Colonic mucosa (tissue), 4 donors: ENCODE measurements at places on chromosomes 11 and 22.

DNA sequence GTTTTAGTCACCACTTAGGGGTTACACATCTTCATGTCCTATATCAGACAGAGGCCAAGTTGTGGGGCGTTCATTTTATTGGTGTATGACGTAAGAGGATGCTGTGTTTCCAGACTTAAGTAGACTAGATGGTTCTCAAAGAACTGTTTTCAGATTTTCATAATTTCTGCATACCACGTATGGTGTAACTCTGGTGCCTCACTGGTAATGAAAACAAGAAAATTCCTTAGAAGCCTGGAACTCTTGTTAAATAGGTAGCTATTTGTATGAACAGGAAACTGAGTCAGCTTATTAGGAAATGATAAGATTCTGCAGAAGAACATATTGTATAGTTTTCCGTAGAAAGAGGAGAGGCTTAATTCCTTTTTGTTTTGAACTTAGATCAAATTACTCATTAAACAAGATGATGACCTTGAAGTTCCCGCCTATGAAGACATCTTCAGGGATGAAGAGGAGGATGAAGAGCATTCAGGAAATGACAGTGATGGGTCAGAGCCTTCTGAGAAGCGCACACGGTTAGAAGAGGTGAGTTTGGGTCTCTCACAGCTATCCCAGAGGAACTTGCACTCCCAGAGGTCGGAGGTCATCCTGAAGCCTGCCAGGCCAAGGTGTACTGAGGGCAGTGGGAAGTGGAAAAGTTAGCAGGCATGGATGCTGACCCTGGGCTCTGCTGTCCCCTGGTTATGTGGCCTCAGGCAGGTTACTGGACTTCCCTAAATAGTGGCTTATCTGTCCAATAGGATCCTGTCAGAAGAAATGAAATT is 3.9 kb downstream of the CDC45 start:
- DNase-seq, result no peak

GRCh38 chr11:65861165-65861505 is 902 bp downstream of the MUS81 start:
- no peak for DNase-seq

GRCh38 chr11:69637941-69638871 is 2.8 kb upstream of the CCND1 start:
- peak; percentile 74 for DNase-seq

DNA sequence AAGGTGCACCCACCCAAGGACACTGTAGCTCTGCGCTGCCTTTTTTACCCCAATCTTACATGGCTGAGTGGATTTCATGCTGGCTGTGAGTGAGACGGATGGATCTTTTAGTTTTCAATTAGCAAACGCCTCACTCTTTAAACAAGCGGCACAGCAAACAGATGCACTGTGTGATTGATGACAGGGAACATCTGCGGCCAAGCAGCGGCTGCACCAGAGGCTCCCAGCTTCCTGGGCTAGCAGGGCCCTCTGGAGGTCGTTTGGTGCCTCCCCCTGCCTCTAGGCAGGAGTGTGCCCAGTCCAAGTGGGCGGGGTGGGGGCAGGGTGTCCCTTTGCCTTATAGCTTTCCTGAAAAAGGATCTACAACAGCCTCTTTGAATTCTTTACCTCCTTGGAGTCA is 2.1 kb upstream of the DRD2 start:
- DNase-seq, result no peak

DNA sequence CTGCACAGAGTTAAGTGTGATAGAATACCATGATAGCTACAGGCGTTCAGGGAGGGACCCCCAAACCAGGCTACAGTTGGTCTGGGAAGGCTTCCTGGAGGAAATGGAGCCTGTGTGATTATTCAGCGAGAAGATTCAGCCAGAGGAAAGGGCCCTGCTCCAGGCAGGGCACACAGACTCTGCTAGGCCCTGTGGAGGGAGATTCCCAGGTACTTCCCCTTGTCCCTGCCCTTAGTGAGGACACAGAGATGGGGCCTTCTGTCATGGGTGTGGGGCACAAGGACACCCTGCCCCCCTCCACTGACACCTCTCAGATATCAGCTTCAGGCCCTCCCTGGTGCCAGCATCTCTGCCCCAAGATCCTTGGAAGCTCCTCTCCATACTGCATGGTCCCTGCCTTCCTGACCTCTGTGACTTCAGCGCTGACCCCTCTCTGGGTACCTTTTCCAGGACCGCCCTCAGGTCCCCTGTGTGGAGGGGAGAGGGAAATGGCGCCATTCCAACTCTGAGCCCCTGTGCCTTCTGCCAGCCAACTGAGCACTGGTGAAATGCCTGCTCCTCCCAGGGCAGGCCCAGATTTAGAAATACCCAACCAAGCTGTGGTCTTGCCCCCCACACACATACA is 12.6 kb upstream of the POU2F3 start:
- DNase-seq, result no peak

- no peak for DNase-seq
Measured at GRCh38 chr22:35634943-35635540, 13.2 kb upstream of the APOL6 start.

DNA sequence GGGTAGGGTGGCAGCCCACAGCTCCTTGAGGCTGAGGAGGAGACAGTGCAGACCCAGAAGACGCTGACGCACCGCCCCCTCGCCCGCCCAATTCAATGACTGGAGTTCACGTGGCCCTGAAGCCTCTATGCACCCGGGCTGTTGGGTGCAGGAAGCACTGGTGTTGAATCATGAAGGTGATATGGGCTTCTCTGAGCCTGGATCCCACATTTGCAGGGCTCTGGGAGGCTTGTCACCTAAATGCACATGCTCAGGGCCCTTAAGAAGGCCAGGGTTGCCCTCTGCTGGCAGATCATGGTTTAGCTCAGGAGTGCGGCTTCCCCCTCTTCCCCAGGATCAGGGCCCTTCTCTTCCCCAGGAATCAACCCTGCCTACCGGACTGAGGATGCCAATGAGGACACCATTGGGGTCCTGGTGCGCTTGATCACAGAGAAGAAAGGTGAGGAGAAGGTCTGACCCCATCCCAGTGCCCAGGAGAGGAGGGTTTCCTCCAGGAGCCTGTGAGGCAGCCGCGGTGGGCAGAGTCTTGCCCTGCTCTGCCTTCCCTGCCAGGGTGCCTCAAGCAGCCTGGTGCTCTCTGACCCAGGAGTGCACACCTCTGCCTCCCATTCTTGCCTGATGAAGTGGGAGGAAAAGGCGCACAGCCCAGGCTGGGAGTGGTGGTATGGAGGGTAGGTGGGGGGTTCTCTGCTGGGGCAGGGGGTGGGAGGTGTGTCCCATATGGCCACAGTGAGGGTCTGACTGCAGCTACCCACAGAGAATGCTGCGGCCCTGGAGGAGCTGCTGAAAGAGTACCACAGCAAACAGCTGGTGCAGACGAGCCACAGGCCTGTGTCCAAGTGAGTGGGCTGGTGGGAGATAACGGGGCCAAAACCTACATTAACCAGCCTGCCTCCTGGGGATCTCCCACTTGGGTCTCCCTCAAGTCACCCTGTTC is 17.5 kb downstream of the RELT start:
- DNase-seq, result peak; percentile 73

DNA sequence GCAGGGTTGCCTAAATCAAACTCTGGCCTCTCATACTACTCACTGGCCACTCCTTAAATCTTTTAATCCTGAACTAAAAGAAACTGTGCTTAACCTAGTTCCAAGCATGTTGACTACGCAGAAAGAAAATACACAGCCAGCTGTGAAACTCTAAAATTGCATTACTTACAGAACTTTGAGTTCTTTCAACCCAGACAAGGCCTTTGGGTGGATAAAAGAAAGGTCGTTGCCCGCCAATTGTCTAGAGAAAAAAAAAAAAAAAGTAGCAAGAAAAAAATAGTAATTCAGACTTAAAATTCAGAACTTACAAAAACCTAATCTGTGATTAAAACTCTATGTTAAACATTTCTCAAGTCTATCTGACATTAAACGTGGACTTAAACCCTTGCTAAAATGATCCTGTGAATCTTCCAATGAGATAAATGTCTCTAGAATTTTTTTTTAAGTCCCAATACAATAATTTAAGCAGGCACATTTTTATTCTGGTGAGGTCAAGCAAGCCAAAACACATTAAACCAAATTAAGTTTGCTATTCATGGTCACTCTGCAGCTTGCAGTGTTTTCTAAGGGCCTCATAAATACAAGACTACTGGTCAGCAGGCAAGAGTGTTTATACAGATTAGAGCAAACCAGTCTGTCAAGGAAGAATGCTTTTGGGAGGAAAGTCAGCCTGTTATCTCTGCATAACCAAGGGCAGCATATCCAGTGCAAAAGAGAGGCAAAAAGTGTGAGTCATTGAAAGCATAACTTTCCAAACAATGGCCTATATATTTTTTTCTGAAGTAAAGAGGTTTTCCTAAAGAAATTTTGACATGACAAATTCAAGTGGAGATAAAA is 29.5 kb upstream of the CCDC34 start:
- no peak for DNase-seq

- no peak for DNase-seq
Measured at GRCh38 chr11:23078289-23078971, 218.2 kb upstream of the CCDC179 start.

DNA sequence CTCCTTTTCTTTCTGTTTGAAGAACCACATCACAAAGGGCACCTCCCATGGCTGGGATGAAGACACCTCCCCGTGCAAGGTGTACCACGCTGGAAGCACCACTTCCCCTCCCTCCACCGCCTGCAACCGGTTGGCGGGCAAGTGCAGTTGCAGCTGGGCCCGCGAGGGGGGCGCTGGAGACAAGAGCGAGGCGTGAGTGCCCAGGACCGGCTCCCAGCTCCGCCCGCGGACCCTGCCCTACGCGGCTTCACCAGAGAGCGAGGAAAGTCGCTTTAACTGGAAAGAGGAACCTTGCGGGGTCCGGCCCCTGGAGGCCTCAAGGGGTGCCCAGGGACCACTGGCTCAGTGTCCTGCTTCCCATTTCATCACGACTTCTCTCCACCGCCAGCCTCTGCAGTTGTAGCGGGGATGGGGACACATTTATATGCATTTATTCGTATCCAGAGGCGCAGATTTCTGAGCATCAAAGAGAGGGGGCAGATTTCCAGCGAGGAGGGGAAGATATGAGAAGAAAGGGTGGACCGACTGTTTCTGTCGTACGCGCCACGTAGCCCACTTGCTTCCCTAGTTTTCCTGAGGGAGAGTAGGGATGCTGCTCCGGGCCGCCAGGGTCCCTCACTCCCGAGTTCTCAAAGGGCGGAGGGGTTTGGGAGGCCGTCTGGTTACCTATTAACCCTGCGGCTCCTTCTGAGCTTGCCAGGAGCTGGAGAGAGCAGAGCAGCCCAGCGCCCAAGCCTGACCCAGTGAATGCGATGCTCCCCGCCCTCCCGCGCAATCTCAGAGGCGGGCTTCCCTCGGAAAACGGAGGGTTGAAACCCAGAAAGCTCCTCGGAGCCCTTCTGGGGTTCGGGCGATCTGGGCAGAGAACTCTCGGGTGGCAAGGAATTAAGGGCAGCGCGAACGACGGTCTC is 3.5 kb downstream of the ESAM start:
- peak; percentile 94 for DNase-seq

DNA sequence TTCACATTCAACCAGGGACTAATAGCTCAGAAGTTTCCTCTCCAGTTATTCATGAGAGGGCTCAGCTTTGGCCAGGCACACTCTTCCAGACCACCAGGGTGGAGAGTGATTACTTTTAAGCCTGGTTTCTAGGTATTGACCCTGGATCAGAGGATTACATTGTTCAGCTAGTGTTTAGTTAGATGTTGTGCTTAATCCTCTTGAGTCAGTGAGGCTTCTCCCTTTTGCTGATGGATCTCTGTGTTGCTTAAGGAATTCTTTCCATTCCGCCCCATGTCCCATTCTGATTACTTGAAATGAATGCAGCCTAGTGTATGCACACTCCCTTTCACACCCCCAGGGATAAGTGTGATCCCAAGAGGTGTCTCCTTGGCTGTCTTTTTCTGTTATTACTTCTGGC is 271.7 kb upstream of the ANO5 start:
- no peak for DNase-seq

DNA sequence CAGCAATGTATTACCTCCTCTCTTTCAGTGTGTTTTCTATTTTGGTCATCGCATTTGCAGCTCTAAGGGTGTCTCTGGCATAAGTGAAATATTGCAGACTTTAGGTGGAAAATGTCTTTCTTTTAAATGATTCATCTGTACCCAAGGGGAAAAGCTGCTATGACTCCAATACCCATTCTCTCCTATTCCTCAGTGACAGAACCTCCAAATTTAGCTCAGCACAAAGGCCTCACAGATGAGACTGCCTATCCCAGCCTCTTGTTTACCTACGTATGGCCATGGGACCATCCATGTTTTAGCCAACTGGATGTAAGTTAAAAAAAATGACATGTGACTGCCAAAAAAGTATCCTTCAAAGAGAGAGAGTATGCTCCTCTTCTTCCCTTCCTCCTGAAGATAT is 7.9 kb downstream of the MTMR2 start:
- no peak for DNase-seq

DNA sequence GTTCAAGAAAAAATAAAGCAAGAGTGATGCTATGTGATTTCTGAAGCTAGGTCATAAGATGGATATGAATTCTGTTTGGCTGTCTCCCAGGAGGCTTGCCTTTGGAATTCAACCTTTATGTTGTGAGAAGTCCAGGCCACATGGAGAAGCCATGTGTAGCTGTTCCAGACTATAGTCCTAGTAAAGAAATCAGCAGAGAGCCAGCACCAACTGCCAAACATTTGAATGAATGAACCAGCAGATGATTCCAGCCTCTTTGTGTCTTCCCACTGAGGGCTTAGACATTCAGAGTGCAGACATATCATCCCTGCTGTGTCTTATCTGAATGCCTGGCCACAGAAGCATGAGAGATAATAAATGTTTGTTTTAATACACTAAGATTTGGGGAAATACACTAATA is 1150.6 kb downstream of the DLG2 start:
- no peak for DNase-seq

- peak; percentile 53 for DNase-seq
Measured at GRCh38 chr22:38973289-38974169, 8.6 kb upstream of the APOBEC3B start.

DNA sequence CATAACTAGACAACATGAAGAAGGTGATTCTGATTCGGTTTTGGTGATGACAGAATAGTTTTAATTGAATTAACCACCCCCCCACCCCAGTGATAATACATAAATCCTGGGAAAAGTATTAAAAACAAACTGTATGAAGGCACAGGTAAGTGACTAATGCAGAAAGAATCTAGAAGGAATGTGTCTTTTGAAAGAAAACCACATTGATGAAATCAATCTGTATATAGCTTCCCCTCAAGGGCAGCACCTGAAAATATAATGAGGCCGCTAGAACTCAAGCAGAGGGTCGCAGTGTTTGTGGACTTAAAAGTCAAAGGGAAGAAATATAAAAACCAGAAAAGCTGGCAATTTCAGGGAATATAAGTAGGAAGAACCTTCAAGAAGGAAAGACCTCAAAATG is 580.5 kb upstream of the CHORDC1 start:
- DNase-seq, result no peak

- no peak for DNase-seq
Measured at GRCh38 chr11:13338427-13339069, 61.0 kb downstream of the BMAL1 start.
